Amniotic stem cell (primary cell): ENCODE measurements at places on chromosomes 2 and 18.

DNA sequence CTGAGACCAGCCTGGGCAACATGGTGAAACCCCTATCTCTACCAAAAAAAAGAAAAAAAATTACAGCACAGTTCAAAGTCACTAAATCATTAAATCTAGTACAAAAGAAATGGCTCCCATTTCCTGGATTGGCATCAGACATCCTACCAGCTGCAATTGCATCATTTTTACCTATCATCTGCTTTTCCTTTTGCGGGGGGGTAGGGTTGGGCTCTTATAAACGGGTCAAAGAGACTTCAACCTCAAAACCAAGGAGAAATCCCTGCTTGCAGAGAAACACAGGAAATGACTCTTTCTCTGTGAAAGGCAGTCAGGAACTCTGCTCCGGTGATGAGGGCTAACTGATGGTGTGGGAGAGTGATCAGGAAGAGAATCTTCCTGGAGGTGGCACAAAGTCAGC is 45.3 kb upstream of the RFX8 start:
- DNase-seq: no peak

- no peak for DNase-seq
These were observed 288.8 kb upstream of the SIX3 start for GRCh38 chr2:44652701-44653100.

GRCh38 chr18:60066219-60066975 is 166.6 kb downstream of the PMAIP1 start:
- no peak for DNase-seq

DNA sequence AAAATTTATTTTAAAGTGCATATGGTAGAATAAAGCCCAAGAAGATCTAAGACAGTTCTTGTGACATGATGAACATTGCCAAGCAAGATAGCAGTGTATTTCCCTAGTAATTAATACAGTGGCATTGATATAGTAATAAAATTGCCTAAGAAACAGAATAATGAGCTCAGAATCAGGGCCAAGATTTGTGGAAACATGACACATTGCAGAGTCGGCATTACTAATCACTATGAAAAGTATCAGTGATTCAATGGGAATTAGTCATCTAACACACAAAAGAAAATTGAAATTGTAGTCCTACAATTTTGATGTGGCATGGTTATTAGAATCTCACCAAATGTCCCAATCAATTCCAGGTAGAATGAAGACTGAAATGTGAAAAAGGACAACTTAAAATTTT is 243.0 kb upstream of the CYRIA start:
- no peak for DNase-seq

DNA sequence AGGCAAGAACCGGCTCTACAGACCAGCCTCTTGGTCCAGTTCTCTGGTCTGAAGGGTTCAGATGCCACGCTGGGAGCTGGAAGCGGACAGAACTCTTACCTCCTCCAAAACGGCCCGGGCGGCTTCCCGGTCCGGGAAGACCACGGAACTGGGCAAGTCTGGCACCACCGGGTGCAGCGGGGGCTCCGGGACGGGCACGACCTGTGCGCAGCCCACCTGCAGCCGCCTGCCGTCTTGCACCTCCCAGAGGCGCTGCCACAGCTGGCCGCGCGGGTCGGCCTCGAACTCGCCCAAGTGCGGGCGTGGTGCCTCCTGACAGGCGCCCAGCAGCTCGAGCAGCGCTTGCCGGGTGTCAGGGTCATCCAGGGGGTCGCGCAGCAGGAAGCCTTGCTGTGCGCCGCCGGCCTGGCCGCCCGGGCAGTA is 773 bp downstream of the CMPK2 start:
- no peak for DNase-seq

DNA sequence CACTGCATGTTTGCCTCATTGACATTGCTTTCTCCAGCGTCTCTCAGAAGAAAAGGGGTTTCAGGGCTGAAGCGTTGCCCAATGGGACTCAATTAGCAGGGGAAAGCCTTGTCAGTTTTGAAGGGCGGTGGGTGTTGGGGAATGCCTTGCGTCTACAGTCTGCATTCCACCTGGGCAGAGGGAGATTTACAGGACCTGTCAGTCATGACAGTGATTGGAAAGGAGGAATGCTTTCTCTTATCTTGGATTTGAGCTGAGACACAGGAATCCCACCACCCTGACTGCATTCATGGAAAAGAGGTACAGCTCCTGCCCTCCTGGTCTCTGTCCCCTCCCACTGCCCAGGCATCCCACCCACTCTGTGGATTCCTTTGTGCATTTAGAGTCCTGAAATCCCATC is 123.9 kb downstream of the ACKR3 start:
- DNase-seq: no peak

DNA sequence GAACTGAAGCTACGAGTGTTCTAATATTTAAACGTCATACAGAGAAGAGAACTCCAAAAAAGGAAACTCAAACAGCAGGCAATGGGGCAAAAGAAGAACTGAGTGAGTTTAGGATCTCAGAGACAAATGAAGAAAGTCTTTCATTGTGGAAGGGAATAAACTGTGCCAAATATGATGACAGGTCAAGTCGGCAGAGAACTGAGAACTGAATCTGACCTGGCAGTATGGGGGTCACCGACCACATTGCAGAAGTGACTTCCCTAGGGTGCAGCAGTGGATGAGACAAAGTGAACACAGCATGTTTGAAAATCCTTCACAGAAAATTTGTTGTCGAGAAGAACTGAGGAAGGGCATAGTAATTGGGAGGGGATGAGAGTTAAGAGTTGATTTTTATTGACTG is 55.9 kb downstream of the TTC21B start:
- no peak for DNase-seq

- DNase-seq: no peak
These were observed 48.4 kb downstream of the DTNA start for GRCh38 chr18:34758378-34758948.

DNA sequence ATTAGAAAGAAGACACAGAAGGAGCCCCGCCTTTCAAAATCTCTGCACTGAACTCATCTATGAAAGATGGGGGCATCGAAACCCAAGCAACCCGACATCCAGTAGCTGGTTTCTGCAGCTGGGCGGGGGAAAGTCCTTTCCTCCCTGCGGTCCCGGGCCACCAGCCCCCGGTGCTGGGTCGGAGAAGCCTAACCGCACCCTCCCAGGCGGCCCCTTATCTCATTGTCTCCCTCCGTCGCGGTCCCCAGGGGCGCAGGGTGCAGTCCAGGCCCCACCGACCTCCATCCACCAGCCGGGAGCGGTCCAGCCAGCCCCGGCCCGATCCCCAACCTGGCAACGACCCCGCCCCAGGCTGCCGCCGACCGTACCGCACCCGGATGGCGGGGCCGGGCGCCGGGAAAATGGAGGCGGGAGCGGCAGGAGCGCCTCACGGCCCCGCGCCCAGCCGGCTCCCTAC is 452 bp downstream of the RAPH1 start:
- no peak for DNase-seq

GRCh38 chr2:172090044-172090961 is 5.0 kb downstream of the DLX1 start:
- DNase-seq: no peak

- DNase-seq: no peak
These were observed 40.7 kb downstream of the RHOB start for GRCh38 chr2:20487392-20488174.

- peak; percentile 5 for DNase-seq
These were observed 82.6 kb downstream of the PKP4 start for GRCh38 chr2:158539176-158540005.

GRCh38 chr2:80026040-80026729 is 278.4 kb downstream of the LRRTM1 start:
- no peak for DNase-seq

DNA sequence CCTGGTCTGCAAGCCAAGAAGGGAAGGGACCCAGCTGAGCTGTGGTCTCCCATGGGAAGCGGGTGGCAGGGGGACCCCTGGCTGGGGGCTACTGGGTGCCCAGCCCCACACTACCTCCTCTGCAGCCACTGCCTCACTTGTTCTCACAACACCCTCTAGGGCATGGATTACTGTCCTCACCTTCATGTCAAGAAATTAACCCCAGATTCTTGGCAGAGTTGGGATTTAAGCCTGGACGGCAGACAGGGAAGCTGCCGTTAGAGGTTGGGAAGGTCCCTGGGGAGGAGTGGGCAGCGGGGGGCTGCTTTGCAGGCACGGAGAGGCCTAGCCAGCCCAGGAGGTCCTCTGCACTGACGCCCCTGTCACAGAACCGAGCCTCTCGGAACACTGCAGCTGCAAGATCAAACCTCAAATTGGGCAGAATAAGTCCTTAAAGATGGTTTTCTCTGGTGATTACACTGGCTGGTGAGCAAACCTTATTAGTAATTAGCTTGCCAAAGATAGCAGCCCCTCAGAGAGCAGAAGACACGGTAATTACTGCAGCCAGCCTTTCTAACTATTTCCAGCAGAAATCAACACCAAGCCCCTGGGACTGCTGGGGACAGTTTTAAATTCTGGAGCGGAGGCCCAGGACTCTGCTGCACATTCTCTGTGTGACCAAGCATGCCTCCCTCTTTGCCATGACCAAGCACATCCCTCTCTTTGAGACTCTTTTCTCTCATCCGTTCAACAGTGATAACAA is 35.9 kb downstream of the KCNF1 start:
- DNase-seq: no peak

DNA sequence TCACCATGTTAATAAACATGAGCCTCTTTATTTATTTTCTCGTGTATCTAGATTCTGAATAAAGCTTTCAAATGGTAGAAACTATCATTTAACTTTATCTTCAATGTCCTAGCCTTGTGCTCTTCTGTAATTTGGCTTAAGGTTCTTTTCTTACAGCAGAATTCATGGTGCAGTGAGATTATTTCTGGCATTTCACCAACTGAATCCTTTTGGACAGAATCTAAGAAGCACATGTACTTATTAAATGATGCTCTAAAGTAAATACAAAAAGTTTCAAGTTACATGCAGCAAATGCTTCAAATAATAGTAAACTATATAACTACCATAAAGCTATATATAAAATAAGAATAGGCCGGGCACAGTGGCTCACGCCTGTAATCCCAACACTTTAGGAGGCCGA is 65.9 kb downstream of the AP1S3 start:
- DNase-seq: no peak

DNA sequence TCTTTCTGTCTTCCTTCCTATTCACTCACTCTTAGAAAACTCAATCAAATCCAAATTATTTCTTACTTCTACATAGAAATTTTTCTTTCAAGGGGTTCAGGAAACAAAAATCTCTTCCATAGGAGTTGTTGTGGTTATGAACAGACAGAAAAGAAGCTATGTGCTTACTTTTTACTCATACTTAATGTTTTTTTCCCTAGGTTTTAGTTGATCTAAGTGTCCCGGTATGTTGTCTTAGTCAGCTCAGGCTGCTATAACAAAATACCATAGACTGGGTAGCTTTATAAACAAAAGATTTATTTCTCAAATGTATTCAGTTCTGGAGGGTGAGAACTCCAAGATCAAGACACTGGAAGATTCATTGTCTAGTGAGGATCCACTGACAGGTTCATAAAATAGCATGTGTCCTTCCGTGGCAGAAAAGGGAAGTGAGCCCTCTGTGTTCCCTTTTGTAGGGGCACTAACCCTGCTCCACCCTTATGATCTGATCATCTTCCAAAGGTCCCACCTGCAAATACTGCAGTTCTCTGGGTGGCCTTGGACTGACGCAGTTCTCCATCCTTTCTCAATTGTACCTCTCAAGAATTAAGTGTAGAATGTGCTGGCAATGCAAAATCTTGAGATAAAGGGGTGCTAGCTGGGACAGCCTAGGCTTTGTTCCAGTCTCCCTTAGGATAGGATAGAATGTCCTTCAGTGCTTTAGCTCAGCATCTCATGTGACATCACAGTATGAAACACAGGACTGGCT is 14.4 kb upstream of the VRK2 start:
- no peak for DNase-seq

DNA sequence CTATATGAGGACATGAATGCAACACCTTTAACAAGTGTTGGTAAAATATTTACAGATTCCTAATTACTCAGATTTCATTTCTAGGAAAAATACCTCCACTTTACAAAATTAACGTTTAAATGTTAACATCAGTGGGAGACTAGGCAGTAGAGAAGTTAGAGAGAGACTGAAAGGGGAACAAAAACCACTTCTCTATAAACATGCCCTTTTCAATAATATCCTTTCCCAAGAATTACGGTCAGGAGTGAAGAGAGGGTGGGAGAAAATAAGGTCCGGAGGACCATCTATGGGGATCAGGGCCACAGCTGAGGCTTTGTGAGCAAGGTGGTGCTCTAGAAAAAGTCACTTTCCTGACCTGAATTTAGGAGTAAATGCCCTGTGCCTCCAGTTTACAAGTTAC is 65.3 kb upstream of the WIPF1 start:
- DNase-seq: no peak

GRCh38 chr2:167756446-167756845 is 490.9 kb downstream of the STK39 start:
- DNase-seq: no peak

DNA sequence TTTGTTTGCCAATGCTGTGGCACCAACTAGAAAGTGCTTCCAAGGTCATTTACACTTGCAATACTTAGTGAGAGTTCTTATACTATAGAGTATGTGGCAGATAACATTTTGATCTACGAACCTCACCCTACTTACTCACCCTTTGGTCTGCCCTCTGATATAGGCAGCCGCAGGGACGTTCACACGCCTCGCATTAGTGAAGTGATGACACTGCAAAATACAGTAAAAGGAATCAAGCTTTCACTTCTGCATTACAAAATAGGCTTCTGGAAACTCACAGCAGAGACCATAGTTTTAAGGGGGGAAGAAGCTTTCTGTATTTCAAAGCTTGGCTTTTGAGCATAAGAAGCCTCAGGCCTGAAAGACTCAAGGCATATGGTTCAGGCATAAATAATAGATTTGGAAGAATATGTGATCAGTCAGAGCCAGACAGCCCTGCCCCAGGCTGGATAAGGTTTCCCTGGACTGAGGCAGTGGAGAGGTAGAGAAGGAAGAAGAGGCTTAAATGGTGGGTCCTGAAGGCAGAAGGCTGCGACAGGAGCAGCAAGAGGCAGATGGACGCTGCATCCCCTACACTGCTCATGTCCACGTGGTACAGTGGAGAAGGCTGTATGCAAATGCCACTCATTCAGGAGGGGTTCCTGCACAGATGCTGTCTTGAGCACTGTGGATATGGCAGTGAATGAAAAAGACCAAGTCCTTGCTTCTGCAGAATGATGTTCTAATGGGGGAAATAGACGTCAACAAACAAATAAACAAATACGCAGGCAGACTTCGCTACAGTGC is 63.1 kb downstream of the FECH start:
- DNase-seq: no peak

DNA sequence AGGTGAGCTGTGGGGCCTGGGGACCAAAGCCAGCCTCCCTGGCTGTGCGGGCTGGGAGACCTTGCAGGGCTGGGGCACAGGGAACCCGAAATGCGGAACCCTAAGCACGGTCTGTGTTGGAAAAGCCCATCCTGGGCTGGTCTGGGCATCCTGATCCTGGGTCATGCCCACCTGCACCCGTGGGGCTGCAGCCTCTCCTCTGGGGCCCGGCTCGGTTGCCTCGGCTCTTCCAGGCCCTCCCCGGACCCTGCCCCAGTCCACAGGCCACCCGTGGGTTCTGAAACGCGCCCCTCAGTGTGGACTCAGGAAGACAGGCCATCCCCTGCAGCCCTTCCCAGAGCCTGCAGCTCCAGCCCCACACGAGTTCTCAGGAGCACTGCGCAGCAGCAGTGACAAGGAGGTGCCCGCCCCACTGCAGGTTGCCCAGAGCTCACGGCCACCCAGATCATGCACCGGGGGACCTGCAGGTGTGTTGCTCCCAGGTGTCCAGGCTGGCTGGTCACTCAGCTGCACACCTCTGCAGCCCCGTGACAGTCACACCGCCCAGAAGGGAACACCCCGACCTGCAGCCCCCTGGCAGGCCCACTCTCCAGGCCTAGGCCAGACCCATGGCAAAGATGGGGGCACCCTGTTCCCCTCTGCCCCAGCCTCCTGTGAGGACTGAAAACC is 12.2 kb upstream of the NFATC1 start:
- no peak for DNase-seq
